ENCODE measurements at places on chromosomes 4 and X. TPM values are rescaled to one million over a fixed set of nuclear protein-coding genes. Genes with fewer than 3 reads are reported as not detected.

The CENPE gene
- total RNA-seq = 21.8 TPM

The SNCA gene
- 24.4 TPM for total RNA-seq

The RASGEF1B gene
- total RNA-seq = 15.2 TPM

The TECRL gene
- 4.5 TPM for total RNA-seq

GRCh38 chrX:32524385-32524784 lies 687.0 kb downstream of the DMD start:
- DNase-seq = no peak

- DNase-seq = peak; percentile 14
Measured at GRCh38 chr4:152054731-152055130, 293.9 kb upstream of the GATB start.

All from urinary bladder (tissue), 4 donors.